ENCODE measurements at places on chromosomes 11 and 22.

- DNase-seq, result peak; percentile 32
Observed at GRCh38 chr11:122598971-122599370, 56.6 kb upstream of the UBASH3B start.

GRCh38 chr22:32743046-32743445 lies 58.5 kb upstream of the TIMP3 start:
- DNase-seq, result peak; percentile 35

GRCh38 chr22:37455896-37456295 lies 28.6 kb upstream of the ELFN2 start:
- no peak for DNase-seq

GRCh38 chr11:24760681-24761080 lies 263.8 kb downstream of the LUZP2 start:
- peak; percentile 48 for DNase-seq

GRCh38 chr11:96622026-96622634 lies 232.3 kb downstream of the JRKL start:
- no peak for DNase-seq

DNA sequence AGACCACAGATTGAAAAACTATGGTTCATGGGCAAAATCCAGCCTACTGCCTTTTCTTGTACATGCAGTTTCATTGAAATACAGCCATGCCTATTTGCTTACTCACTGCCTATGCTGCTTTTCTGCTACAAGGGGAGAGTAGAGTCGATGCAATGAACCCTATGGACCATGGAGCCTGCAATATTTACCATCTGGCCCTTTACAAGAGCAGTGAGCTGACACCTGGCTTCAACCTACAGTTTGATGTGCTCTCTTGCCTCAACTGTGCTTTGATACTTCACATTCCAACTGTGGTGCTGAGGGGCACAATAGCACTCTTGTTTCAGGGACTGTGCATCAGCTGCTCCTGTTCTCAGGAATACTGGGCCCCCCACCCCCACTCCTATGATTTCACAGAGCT lies 239.5 kb upstream of the SORL1-AS1 start:
- no peak for DNase-seq

- no peak for DNase-seq
Observed at GRCh38 chr22:27798511-27799014, 3.0 kb downstream of the MN1 start.

- peak; percentile 67 for DNase-seq
Observed at GRCh38 chr11:762421-763072, 14.7 kb downstream of the GATD1 start.

- no peak for DNase-seq
Observed at GRCh38 chr11:26992031-26992541, 1.8 kb upstream of the FIBIN start.

All from inflammatory macrophage treated with lipopolysaccharide for 1 hour (primary cell).